ENCODE measurements at places on chromosomes 12 and 14.

DNA sequence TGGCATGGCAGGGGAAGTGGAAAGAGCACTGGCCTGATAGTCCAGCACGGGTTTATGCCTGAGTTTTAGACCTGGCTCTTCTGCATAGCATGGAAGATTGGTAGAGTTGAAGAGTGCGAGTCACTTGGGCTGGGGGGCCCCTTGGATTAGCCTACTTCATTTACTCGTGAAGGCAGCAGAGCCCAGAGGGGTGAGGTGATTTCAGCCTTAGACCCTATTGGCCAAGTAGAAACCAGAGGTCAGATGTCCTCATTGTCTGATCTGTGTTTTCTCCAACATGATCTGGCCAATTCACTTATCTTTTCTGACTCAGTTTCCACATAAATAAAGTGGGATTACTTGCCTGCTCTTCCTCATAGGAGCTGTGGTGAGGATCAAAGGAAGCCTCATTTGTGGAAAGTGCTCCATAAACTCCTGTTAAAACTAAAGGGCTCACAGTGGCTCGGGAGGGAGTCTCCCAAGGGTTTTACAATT lies 1.9 kb downstream of the PLEKHG3 start:
- peaks cover 32% of the 10 kb centered on the region for H3K4me1 ChIP-seq
- DNase-seq = peak; percentile 20
- H3K36me3 ChIP-seq = no peaks in the 10 kb centered on the region
- H3K27me3 ChIP-seq = no peaks in the 10 kb centered on the region

DNA sequence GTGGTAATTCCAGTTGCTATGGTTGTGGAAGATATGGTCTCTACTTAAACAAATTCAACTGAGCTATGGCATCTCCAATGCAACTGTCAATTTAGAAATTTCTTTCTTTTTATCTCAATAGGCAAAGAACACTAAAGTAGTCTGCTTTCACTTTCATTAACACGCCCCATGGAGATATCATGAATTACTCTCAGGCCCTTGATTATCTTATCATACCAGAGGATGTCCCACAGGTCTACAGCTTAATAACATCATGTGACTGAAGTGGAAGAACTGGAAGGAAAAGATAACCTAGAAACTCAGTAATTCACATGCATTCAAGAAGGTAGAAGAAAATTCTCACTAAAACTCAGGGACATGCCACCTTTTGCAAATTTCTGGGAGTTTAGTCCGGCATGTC lies 114.3 kb downstream of the FLRT2 start:
- H3K27me3 ChIP-seq = no peaks in the 10 kb centered on the region
- no peaks in the 10 kb centered on the region for H3K36me3 ChIP-seq
- no peak overlapping the region for H3K27ac ChIP-seq
- peak; percentile 67 for DNase-seq

DNA sequence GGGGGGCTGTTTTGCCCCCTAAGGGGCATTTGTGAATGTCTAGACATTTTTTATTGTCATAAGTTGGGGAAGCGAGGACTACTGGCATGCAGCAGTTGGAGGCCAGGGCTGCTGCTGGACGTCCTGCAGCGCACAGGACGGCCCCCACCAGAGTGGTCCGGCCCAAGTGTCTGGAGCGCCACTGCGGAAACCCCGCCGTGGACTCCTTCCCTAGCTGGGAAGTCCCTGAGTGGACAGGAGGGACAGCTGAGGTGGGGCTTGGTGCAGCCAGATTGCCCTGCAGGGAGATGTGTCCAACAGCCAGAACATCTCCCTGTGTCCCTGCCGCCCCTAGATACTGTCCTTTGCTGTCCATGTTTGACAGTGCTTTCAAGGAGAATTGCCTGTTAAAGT lies 5.5 kb downstream of the CKB start:
- no peaks in the 10 kb centered on the region for H3K27me3 ChIP-seq
- no peak overlapping the region for H3K27ac ChIP-seq
- H3K36me3 ChIP-seq = no peaks in the 10 kb centered on the region
- H3K4me3 ChIP-seq = no peak overlapping the region
- H3K4me1 ChIP-seq = no peaks in the 10 kb centered on the region
- no peak for DNase-seq

DNA sequence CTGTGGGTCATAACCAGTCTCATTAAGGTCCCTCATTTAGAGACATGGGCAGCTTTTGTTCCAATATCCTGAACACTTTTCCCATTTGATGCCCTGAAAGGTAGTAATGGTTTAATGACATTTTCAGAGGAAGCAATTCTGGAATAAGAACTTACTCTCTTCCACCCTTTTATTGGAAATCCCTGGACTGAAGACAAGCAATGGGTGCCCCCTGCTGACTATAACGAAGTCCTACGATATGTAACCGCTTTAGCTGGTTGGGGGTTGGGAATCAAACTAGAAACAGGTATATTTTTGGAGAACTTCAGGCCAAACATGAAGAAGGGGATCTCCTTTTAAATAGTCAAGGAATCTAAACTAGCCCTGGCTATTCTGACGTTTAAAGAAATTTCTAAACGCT lies 20.5 kb downstream of the SARNP start:
- peak; percentile 65 for DNase-seq
- H3K4me3 ChIP-seq = no peak overlapping the region
- H3K36me3 ChIP-seq = peaks cover 2% of the 10 kb centered on the region
- H3K4me1 ChIP-seq = no peaks in the 10 kb centered on the region

GRCh38 chr12:26567126-26567525 lies 265.9 kb downstream of the ITPR2 start:
- DNase-seq = no peak
- peaks cover under 1% of the 10 kb centered on the region for H3K4me1 ChIP-seq
- H3K27me3 ChIP-seq = no peaks in the 10 kb centered on the region
- no peak overlapping the region for H3K27ac ChIP-seq
- no peaks in the 10 kb centered on the region for H3K36me3 ChIP-seq
- no peak overlapping the region for H3K4me3 ChIP-seq

- no peak overlapping the region for H3K27ac ChIP-seq
- H3K27me3 ChIP-seq = no peaks in the 10 kb centered on the region
- no peak overlapping the region for H3K4me3 ChIP-seq
- H3K4me1 ChIP-seq = no peaks in the 10 kb centered on the region
- no peak for DNase-seq
Observed at GRCh38 chr14:54738009-54738408, 164.6 kb downstream of the GCH1 start.

DNA sequence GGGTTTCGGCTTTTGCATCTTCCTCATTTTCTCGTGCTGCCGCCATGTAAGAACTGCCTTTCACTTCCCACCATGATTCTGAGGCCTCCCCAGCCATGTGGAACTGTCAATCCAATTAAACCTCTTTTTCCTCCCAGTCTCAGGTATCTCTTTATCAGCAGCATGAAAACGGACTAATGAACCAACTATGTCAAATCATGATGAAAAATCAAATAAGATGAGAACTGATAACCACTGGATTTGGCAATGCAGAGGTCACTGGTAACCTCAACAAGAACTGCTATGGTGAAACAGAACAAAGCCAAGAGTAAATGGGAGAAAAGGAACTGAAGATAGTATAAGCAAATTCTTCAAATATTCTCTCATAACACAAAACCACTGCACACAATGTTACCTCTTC lies 6.0 kb downstream of the EML5 start:
- H3K4me1 ChIP-seq = no peaks in the 10 kb centered on the region
- no peaks in the 10 kb centered on the region for H3K36me3 ChIP-seq
- no peak overlapping the region for H3K4me3 ChIP-seq
- peaks cover 11% of the 10 kb centered on the region for H3K27me3 ChIP-seq
- no peak overlapping the region for H3K27ac ChIP-seq
- no peak for DNase-seq

- no peak overlapping the region for H3K27ac ChIP-seq
- H3K4me3 ChIP-seq = no peak overlapping the region
- DNase-seq = no peak
- no peaks in the 10 kb centered on the region for H3K36me3 ChIP-seq
- no peaks in the 10 kb centered on the region for H3K27me3 ChIP-seq
Observed at GRCh38 chr14:33606591-33606990, 344.3 kb downstream of the EGLN3 start.

DNA sequence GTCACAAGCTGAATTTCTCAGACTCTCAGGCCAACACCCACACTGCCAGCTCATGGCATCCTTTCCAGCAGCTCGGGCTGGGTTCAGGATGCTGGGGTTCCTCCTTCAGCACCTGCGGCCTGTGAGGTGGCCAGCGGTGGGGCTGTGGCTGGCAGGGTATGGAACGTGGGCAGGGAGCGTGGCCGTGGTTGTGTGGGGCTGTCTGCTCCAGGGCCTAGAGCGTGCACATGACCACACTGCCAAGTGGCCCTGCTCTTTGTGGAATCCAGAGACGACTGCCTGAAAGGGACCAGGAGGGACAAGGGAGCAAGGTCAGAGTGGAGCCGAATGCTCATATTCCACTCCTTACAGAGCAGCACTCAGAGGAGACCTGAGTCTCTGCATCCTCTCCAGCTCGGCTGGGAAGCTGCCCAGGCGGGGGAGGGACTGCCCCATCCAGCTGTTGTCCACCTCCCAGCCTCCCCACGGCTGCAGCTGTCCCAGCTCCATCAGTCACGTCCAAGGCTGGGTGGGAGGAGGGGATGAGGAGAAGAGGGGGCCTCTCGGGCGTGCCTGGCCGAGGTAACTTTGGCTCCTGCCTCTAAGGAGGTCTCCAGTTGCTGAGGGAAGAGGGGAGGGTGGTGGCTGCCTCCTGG lies 71.3 kb downstream of the TSPAN9 start:
- DNase-seq = no peak
- H3K27ac ChIP-seq = no peak overlapping the region
- peaks cover 19% of the 10 kb centered on the region for H3K4me1 ChIP-seq
- no peak overlapping the region for H3K4me3 ChIP-seq
- H3K27me3 ChIP-seq = no peaks in the 10 kb centered on the region
- no peaks in the 10 kb centered on the region for H3K36me3 ChIP-seq

GRCh38 chr12:111467092-111467856 lies 61.6 kb downstream of the SH2B3 start:
- H3K4me1 ChIP-seq = no peaks in the 10 kb centered on the region
- no peak overlapping the region for H3K4me3 ChIP-seq
- peaks cover 5% of the 10 kb centered on the region for H3K36me3 ChIP-seq

GRCh38 chr12:106284358-106285105 lies 18.0 kb upstream of the TCP11L2 start:
- no peak overlapping the region for H3K4me3 ChIP-seq
- H3K36me3 ChIP-seq = no peaks in the 10 kb centered on the region

GRCh38 chr12:44457465-44457864 lies 418.6 kb downstream of the NELL2 start:
- no peak overlapping the region for H3K4me3 ChIP-seq
- peaks cover 10% of the 10 kb centered on the region for H3K4me1 ChIP-seq
- H3K36me3 ChIP-seq = no peaks in the 10 kb centered on the region
- no peaks in the 10 kb centered on the region for H3K27me3 ChIP-seq

- no peak overlapping the region for H3K4me3 ChIP-seq
- DNase-seq = no peak
- H3K27me3 ChIP-seq = no peaks in the 10 kb centered on the region
- no peak overlapping the region for H3K27ac ChIP-seq
- peaks cover 7% of the 10 kb centered on the region for H3K4me1 ChIP-seq
Observed at GRCh38 chr14:65287264-65288131, 125.0 kb upstream of the FUT8 start.

- no peaks in the 10 kb centered on the region for H3K36me3 ChIP-seq
- H3K27ac ChIP-seq = no peak overlapping the region
- no peaks in the 10 kb centered on the region for H3K27me3 ChIP-seq
Observed at GRCh38 chr12:50518090-50518489, 13.3 kb downstream of the DIP2B start.

DNA sequence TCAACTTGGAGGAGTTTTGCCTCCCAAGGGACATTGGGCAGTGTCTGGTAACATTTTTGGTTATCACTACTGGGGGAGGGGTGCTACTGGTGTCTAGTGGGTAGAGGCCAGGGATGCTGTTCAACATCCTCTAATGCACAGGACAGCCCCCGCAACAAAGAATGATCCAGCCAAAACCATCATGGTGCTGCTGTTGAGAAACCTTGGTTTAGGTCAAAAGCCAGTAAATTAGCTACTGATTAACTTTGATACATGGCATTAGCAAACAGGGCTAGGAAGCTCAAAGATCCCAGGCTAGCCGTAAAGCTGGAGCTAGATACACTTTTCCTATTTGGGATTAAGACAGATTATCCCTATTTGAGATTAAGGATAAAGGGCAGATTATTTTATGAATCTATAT lies 8.8 kb downstream of the ALKBH2 start:
- H3K27me3 ChIP-seq = no peaks in the 10 kb centered on the region
- H3K27ac ChIP-seq = no peak overlapping the region
- no peak for DNase-seq
- no peak overlapping the region for H3K4me3 ChIP-seq

GRCh38 chr12:45938566-45938965 lies 51.8 kb downstream of the SCAF11 start:
- no peaks in the 10 kb centered on the region for H3K4me1 ChIP-seq
- no peaks in the 10 kb centered on the region for H3K27me3 ChIP-seq
- no peak overlapping the region for H3K4me3 ChIP-seq
- H3K27ac ChIP-seq = no peak overlapping the region
- no peak for DNase-seq

DNA sequence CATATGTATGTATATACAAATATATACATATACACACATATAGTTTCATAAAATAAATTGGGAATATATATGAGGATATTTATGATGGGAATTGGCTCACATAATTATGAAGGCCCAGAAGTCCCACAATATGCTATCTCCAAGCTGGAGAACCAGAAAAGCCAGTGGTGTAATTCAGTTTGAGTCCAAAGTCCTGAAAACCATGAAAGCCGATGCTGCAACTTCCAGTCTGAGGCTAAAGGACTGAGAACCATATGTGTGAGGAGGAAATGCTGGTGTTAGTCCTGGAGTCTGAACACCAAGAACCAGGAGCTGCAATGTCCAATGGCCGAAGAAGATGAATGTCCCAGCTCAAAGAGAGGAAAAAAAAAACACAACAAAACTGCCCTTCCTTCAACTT lies 65.5 kb upstream of the PRKD1 start:
- no peak for DNase-seq
- H3K4me1 ChIP-seq = no peaks in the 10 kb centered on the region
- H3K27ac ChIP-seq = no peak overlapping the region

DNA sequence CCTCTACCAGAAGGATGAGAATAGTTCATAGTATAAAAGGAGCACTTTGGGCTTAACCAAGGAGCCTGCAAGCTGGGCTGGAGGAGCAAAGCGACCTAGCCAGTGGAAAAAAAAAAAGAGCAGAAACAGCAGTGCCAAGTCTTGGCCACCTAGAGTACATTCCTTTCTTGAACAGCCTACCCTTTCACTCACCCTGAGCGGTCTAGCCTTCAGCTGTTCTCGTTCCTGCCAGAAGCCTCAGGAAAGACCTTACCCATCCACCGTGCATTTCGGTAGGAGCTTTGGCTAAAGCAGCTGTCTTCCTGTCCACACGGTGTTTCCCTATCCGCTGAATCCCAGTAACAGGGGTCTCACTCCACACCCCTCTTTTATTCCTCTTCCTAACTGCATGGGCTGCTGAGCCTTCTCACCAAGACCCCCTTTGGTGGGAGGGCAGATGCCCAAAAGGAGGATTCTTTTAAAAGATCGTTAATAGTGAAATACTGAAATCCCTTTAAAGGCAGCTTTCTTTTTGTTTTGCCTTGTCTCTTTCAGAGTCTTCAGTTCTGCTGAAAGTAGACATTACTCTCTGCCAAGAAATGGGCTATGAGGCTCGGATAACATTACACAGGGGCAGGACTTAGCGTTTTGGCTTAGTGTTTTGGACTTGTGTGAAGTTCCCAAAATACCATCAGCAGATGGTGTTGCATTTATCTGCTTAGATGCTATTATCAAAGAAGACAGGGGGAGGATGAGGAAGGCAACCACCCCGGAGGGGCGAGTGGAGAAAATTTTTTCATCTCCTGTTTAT lies 88.5 kb upstream of the METAP2 start:
- H3K36me3 ChIP-seq = no peaks in the 10 kb centered on the region
- H3K4me1 ChIP-seq = peaks cover 2% of the 10 kb centered on the region
- no peak overlapping the region for H3K4me3 ChIP-seq
- peak; percentile 11 for DNase-seq
- H3K27me3 ChIP-seq = no peaks in the 10 kb centered on the region

- no peak overlapping the region for H3K4me3 ChIP-seq
- H3K4me1 ChIP-seq = no peaks in the 10 kb centered on the region
- H3K27me3 ChIP-seq = no peaks in the 10 kb centered on the region
- DNase-seq = no peak
Observed at GRCh38 chr14:22539831-22540230, 49.2 kb downstream of the DAD1 start.

Data from mesendoderm (in vitro differentiated cells).